Daoy (cell line): ENCODE measurements at places on chromosomes 12 and 14. TPM values are rescaled to one million over a fixed set of nuclear protein-coding genes. Genes with fewer than 3 reads are reported as not detected.

DNA sequence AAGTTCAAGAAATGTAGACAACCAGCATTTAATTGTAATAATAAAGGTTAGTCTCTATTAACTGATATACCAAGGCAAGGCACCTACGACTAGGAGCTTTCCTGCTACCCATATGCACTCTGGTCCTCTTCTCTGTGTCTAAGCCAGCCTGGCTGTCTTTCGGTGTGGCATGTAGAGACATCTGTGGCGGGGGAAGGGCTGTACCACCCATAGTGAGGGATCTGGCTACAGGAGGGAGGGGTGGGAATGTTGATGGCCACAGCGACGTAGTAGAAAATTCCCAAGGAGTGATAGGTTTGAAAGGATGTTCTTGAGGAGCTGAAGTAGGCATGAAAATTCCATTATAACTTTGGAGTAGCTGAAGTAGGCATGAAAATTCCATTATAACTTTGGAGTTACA lies 344.2 kb downstream of the ATP23 start:
- peak; percentile 7 for DNase-seq

- DNase-seq, result no peak
These were observed 41.3 kb upstream of the OR6J1 start for GRCh38 chr14:22685467-22685866.

DNA sequence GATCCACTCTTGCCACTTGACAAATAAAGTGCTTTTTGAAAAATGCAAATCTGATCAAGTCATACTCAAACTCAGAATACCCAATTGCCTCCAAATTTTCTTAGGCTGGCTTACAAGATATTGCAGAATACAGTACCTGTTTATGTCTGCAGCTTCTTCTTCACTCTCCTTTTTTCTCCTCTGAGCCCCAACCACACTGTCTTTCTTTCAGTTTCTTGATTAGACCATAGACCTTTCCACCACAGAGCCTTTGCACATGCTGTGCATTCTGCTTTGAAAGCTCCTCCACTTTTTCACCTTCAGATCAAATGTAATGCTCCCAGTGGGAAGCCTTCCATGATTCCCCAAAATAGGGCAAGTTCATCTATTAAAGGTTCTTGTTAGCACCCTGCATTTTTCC lies 13.9 kb upstream of the GYS2 start:
- DNase-seq, result no peak

DNA sequence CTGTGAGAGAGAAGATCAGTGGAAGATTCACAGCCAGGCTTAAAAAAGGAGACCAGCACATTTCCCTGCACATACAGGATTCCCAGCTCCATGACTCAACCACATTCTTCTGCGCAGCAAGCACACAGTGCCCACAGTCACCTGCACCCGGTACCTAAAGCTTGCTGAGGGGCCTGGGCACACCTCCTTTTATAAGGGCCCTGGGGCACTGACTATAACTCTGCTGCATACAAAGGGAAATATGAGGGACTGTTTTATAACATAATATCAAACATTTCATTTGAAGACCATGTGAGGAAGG lies 322.9 kb downstream of the DAD1 start:
- peak; percentile 20 for DNase-seq

GRCh38 chr12:52322069-52322468 lies 871 bp upstream of the KRT83 start:
- no peak for DNase-seq

DNA sequence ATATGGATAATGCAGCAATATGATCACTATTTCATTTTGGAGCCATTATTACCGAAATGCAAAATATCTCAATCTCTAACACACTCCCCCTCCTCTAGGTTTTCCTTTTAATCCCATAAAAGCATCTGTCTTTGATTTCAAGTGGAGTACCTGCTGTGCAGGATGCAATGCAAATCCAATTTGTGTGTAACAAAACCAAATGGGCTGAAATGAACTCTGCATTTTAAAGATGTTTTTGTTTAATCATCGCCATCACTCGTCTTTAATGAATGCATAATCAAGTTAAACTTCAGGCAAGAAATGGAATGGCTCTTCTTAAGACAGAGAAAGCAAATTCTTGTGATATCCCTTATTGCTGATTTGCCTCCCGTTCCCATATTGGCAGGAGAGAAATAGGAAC lies 114.3 kb downstream of the SLC15A5 start:
- DNase-seq, result no peak

DNA sequence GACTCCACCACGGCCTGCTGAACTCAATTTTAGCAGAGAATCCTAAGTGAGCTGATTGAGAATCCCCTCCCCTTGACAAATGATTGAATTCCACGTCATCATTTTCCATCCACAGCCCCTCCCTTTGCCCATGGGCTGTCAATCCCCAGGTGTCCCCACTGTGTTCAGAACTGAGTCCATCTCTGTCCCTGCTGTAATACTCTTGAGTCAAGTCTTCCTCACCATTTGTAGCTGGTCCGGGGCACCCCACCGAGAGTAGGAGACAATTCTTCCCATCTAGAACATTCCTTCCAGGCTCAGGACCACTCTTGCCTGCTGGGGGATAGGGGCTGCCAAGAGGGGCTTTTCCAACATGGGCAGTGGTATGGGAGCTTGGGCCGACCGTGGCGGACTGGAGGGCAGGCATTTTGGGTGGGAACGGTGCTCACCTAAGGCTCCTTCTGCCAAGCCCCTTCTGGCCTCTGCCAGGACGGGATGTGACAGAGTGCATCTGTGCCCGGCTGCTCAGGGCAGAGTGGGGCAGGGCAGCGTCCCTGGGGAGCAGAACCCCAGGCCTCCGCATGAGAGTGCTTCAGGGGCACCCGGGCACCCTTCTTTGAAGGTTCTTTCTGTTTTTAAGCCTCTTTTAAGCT lies 218.1 kb upstream of the RTL1 start:
- DNase-seq, result no peak

GRCh38 chr12:59934486-59934885 lies 338.7 kb downstream of the SLC16A7 start:
- no peak for DNase-seq

GRCh38 chr12:2332236-2332635 lies 279.4 kb downstream of the CACNA1C start:
- DNase-seq, result no peak

GRCh38 chr12:56449622-56449984 lies 377 bp upstream of the TIMELESS start:
- DNase-seq, result no peak

DNA sequence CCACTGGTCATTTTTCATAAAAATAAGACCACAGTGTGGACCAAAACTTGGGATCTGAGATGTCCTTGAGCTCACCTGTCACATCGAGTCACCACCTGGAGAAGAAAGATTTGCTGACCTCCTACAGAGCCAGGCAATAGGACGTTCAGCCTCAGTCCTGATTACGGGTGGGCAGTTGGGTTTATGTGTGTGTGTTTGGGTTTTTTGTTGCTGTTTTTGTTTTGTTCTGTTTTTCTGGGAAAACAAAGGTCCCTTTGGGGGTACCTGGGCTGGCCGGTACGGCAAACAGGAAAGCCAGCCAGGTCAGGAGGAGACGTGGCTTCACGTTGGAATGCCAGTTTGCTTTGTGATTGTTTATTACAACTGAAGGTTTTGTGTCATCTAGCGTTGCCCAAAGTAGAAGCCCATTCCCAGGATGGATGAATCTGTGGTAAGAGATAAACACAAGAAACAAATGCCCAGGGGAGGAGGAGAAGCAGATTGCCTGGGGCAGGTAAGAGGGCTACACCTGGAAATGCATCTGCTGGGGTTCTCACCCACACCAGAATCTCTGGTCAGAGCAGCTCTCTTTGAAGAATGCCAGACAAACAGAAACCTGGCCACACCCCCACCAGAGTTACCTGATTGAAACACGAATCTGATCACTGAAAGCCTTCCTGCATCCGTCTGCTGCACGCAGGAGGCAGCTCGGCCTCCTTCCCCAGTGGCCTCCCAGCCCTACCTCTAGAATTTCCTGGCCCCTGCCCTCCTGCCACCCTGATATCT lies 100.1 kb upstream of the DIO3 start:
- no peak for DNase-seq

- no peak for DNase-seq
These were observed 52.5 kb downstream of the SSPN start for GRCh38 chr12:26247873-26248272.

DNA sequence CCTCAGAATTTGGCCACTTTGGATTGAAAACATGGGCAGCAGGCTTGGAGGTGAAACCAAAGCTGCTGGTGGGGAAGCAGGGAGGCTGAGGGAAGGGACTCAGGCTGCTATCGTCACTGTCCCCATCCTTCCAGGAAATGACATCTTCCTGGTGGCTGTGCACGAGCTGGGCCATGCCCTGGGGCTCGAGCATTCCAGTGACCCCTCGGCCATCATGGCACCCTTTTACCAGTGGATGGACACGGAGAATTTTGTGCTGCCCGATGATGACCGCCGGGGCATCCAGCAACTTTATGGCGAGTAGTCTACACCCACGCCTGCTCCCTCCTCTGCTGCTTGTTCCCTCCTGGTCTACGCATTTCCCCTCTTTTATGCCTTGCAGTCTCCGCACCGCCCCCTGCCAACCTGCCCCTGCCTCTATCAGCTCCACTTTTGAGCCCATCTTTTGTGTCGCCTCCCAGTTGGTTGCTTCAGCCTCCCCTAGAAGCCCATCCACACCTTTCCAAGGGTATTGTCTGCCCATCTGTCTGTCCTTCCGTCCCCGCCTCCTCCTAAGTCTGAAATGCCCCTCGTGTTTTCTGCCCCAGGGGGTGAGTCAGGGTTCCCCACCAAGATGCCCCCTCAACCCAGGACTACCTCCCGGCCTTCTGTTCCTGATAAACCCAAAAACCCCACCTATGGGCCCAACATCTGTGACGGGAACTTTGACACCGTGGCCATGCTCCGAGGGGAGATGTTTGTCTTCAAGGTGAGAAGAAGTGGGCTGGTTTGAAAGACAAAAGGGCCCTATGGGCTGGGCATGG lies 6.9 kb downstream of the MMP14 start:
- DNase-seq, result no peak

DNA sequence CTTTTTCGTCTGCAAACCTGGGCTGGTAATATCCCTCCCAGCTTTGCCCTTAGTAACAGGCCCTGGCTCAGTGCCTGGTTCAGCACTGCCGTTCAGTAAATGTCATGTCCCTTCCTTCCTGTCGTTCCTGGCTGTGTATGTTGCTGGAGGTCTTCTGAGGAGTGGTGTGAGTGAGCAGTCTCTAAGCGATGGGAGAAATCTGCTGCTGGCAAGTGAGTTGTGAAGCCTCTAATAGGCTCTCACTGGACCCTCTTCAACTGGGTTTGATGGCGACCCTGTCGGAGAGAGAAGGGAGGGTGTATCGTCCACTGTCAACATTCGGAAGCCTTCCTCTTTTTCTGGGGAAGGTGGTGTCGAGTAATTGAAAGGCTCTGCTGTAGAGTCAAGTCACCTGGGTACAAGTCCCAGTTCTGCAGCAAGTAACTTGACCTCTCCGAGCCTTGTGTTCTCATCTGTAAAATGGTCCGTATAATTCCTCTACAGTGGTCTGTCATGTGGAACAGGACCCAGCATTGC lies 62.8 kb downstream of the HRK start:
- peak; percentile 53 for DNase-seq

GRCh38 chr14:35695647-35696046 lies 113.4 kb downstream of the RALGAPA1 start:
- DNase-seq, result no peak

DNA sequence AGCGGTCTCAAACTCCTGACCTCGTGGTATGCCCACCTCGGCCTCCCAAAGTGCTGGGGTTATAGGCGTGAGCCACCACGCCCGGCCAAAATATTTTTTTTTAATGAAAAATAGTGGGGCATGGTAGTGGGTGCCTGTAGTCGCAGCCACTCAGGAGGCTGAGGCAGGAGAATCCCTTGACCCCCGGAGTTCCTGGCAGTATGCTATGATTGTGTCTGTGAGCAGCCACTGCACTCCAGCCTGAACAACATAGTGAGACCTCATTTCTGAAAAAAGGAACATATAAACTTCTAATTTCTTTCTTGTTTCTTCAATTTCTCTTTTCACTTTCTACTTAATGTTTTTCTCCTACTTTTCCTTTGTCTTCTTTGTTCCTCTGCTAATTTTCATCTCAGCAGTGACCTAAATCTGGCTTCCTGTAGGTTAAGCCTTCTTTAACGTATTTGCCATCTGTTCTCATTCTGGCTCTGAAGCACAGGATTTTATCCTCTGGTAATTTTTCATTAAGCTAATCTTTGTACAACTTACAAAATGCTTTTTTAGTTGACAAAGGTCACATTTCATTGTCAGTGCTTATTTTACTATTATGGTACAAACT lies 4.5 kb upstream of the RPGRIP1 start:
- no peak for DNase-seq

GRCh38 chr14:95234426-95234825 lies 77.1 kb upstream of the DICER1 start:
- DNase-seq, result no peak

DNA sequence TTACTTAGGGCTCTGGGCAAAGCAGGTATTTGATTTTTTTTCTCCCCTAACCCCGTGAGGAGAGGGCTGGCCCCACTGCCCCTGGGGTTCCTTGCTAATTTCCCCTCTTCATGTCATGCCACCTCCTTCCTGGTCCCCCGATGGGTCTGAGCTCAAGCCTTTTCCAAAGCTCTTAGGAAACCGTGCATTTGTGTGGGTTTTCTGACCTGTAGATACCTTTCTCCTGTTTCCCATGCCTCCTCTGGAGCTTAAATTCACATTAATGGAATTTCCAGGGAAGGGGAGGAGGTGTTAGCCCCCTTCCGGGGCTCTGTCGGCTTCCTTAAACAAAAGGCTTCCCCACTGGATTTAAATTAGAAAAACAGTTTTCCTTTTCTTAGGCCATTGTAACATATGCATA lies 12.6 kb downstream of the SFSWAP start:
- DNase-seq, result no peak

DNA sequence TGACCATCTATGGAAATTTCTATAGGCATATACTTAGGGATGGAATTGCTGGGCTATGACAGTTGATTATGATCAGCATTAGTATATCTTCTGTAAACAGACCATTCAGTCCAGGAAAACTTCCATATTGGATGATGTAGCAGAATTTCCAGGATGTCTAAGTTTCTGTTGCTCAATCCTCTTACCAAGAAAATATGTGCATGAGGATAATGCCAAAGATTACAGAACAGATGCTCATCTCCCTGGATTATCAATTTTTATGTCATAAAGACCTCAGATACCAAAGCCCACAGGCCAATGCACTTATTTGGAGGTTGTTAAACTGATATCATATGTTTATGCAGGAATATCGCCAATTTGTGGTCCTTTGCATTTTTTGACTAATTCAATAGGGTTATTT lies 354.4 kb upstream of the FLRT2 start:
- no peak for DNase-seq

- no peak for DNase-seq
These were observed 118.0 kb upstream of the EEA1 start for GRCh38 chr12:93047118-93047517.

The MUCL1 gene
- not detected in 2 replicates for total RNA-seq

The DHH gene
- total RNA-seq, result not detected in 2 replicates

The PGF gene
- 4.4 and 8.0 TPM in 2 replicates for total RNA-seq

The BMAL2 gene
- total RNA-seq, result 57.2 and 65.3 TPM in 2 replicates

The COCH gene
- 35.5 and 43.5 TPM in 2 replicates for total RNA-seq

The RFLNA gene
- 63.9 and 65.9 TPM in 2 replicates for total RNA-seq

The TC2N gene
- 3.1 and 5.7 TPM in 2 replicates for total RNA-seq

The VRTN gene
- total RNA-seq, result not detected in 2 replicates

The SLC38A4 gene
- 0.23 and 0.36 TPM in 2 replicates for total RNA-seq

The CLEC12A gene
- not detected in 2 replicates for total RNA-seq
